Cerebellar nuclear complex (tissue), 1 donor: ENCODE measurements at places on chromosomes 6 and 20.

- no peak for DNase-seq
Measured at GRCh38 chr6:105994118-105994590, 92.0 kb upstream of the PRDM1 start.

- no peak for DNase-seq
Measured at GRCh38 chr6:85810558-85810957, 167.9 kb upstream of the SYNCRIP start.

DNA sequence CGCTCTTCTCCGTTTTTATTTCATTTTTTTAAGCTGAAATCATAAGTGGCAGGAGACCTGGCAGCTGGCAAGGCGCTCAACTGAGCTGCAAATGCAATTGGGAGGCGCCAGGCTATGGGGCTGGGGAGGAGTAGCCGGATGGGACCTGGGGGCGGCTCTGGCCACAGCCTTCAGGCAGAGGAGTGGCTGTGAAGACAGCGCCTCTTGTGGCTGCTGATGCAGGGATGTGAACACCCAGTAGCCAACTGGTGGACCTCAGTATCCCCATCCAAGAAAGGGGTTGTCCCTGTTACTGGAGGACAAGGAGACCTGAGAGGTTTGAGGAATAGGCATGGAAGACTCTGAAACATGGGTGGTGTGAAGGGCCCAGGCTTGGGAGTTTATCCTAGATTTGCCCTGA, 12.6 kb downstream of the KCNK17 start:
- DNase-seq: no peak

DNA sequence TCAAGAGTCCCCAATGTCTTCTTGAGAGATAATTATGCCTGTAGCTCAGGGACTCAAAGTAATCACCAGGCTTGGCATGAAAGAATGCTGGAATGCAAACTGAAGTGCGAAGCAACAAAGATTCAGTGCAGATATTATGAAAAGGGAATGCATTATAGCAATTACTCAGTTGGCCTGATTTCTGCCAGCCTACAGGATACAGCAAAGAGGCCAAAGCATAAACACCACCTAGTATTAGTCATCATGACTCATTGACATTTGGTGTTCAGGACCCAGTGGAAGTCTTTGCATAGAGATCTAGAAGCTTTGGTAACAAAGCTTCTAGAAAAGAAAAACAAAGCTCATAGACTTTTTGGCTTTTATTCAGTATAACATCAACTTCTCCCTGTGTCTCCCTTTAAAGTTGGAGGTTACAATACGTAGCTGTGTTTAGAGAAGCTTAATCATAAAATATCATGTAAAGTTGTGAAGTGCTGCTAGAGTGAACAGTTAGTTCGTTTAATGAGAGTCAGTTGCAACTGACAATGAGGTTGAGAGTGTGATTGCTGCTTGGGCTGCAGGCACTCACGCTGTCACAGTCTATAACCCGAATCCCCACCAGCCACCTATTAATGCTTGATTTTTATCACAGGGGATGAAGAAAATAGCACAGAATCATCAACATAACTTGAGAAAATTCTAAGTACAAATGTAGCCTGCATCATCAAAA, 932.7 kb downstream of the TFAP2A start:
- no peak for DNase-seq

DNA sequence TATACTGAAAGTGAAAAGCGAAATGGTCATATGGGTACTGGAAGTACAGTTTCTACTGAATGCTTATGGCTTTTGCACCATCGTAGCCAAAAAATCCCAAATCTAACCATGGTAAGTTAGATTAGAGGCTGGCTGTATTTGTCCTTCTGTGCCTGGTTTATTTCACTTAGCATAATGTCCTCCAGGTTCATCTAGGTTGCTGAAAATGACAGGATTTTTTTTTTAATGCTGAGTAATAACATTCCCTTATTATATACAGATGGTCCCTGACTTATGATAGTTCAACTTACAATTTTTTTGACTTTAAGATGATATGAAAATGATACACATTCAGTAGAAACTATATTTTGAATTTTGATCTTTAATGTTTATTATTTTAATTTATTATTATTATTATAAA, 7.6 kb downstream of the MYCT1 start:
- DNase-seq: no peak

GRCh38 chr20:31641391-31641790, 3.7 kb downstream of the COX4I2 start:
- no peak for DNase-seq

- no peak for DNase-seq
Measured at GRCh38 chr6:77638129-77638830, 14.6 kb upstream of the MEI4 start.

GRCh38 chr6:21033084-21033483, 498.8 kb downstream of the CDKAL1 start:
- no peak for DNase-seq

DNA sequence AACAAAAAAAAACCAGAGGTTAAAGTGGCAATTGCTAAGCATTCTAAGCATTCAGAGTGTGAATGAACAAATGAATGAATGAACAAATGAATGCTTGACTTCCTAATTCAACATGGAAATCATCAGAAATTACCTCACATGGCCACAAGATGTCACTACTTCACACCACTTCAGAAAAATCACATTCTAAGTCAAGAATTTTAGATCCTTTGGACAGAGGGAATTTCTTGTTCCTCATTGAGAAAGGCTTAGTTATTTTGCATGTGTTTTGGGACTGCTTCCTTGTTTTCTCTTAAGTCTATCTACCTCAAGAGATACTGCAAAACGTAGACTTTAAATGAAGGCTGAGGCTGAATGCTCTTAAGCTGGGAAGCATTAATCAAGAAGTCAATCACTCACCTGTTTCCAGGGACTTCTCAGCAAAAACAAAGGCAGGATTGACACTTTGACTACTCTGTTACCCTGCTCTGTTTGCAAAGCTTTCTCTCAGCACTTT, 120.2 kb downstream of the MBOAT1 start:
- no peak for DNase-seq

- DNase-seq: no peak
Measured at GRCh38 chr20:59938221-59938620, 1.9 kb downstream of the PPP1R3D start.

GRCh38 chr6:157579467-157580031, 198.6 kb downstream of the ZDHHC14 start:
- no peak for DNase-seq

- no peak for DNase-seq
Measured at GRCh38 chr6:10626154-10626741, 68.2 kb downstream of the C6orf52 start.

DNA sequence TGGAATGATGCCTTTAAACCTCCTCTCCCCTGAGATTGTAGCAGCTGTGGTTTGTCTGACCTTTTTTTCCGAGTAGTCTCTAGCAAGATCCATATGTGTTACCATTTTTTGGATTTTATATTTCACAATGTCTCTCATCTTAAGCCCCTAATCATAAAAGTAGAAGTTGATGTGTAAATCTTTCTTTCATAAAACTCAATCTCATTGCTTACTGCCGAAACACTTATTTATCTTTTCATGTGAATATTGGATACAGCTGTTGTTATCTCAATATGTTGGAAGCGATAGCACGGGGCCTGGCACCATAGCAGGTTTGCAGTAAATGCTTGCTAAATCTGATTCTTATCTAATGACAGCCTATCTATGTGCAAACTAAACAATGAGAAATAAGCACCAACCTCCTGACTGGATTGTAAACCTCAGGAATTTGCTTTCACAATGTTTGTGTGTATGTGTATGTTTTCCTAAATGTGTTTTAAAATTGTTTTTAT, 14.2 kb downstream of the SMPDL3A start:
- no peak for DNase-seq

DNA sequence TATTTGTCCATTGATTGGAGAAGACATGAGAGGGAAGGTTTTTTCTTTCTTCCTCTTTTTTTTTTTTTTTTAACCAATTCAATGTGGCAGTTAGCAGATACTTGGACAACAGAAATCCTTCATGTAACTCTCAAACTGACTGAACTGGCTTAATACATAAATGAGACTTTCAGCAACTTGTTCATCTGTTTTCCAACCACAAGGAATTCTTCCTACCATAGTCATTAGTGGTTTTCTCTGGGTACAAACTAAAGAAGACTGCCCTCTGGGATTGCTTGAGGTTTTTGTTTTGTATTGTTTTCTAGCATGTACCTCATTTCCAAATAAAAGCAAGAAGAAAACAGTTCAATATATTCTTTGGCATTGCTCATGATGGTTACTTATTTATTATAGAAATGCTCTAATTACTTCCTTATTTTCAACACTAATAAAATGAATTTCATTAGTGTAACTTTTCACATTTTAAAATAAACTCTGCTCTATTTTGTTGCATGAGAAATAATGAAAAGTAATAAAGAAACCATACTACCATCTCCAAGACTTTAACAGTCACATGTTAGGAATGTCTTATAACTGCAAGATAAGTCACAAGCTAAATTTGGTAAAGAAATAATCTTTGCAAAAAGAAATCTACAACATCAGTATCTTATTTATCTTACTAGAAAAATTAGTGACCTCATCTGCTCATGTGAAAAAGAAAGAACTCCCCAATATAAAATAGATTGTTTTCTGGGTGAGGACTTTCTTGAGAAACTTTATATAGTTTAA, 52.0 kb downstream of the ME1 start:
- DNase-seq: no peak

DNA sequence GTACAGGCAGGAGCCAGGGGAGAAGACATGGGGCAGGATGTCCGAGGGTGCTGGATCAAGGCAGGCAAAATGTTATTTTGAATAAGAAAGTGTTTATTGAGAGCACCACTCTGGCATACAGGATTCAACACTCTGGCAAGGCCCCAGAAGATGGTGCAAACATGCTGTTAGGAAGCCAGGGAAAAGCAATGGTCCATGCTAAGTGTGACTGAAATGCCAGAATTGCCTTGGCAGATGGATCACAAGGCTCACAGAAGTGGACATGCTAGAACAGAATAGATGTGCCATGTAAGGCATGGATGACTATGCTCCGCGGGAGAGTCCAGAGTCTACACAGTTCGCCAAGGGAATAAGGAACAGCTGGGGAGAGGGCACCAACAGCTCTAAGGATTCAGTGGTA, 54.6 kb downstream of the QRSL1 start:
- no peak for DNase-seq

- DNase-seq: no peak
Measured at GRCh38 chr6:69664551-69664950, 132.3 kb downstream of the LMBRD1 start.

DNA sequence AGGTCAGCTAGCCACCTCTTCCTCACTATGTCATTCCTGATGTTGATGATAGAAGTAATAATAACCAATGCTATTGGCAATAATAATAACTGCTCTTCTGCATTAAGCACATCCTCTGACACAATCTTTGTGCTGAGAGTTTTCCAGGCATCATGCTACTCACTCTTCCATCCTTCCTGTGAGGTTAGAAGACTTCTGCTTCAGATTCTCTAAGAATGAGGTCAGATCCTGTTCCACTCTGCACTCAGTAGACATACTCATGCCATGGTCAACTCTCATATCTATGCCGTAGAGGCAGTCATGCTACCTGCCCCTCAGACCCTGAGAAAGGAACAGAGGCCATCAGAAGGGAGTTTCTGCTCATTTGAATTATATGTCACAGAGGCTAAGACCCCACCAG, 98.1 kb upstream of the TOP1 start:
- no peak for DNase-seq

DNA sequence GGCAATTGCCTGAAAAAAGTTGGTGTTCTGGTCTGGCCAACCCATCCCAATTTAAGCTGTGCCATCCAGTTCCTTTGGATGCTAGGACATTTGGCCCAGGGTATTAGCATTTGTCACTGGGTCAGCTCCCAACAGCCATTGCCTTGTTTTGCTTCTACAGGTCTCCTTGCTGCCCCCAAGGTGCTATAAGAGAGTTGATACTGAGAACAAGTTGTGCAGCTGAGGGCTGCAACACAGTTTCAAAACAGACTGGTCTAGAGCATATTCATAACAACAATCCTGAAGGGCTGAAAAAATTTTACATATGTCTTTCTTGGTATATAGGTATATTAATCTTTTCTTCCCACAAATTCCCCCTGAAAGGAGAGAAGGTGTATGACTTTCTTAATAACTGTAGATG, 61.0 kb downstream of the LYRM4 start:
- DNase-seq: no peak

DNA sequence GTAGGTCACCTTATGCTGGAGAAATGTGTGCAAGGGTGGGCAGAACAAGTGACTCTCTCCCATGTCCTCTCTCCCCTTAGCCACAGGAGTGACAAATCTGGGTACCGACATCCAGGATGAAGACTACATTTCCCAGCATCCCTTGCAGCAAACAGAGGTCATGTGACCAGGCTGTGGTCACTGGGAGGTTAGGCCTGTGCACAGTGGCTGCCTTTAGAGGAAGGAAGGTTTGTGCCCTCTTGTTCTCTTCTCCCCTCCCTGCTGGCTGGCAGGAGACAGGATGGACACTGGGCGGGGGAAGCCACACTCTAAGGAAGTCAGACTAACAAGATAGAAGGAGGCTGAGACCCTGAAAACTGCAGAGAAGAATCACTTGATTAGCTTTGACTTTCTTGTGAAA, 360.2 kb downstream of the PREX1 start:
- DNase-seq: no peak

- no peak for DNase-seq
Measured at GRCh38 chr6:150528648-150529285, 70.9 kb upstream of the PLEKHG1 start.

DNA sequence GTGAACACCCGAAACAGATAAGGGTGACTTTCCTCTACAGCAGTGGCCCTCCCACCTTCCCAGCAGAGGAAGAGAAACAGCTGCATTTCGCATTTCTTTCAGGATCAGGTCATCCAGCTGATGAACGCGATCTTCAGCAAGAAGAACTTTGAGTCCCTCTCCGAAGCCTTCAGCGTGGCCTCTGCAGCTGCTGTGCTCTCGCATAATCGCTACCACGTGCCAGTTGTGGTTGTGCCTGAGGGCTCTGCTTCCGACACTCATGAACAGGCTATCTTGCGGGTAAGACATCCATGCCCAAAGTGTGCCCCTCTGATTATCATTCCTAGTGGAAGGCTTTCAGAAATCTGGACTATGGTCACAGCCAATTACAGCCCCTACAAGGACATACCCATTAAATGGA, 27.8 kb upstream of the MROH8 start:
- no peak for DNase-seq

DNA sequence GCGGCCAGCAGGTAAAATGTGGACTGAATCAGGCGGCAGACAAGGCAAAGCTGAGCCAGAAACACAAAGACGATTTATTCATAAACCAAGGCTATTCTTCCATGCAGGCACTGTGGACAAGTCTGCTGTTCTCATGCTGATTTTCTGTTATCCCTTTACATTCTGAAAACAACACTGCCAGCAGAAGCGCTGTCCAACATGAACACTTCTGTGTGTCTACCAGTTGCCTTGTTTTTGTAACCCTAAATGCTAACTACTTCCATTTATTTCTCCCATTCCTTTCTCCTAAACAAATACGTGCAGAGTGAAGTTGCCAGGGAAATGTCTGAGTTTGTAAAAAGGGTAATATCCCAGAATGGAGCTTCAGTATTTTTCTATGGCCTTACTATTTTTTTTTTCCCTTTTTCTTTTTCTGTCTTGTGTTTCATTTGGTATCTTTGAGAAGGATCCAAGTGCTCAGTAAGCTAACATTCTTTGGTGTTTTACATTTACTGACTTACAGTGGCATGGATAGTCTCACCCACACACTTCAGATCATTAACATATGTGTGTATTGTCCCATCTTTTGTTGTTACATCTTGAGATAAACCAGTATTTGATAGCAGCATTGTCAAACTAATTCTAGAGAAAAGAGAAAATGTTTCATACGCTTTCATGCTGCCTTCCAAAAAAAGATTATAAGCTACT, 1308.9 kb upstream of the MAP3K7 start:
- no peak for DNase-seq

GRCh38 chr6:116564921-116565872, 6.1 kb upstream of the RWDD1 start:
- DNase-seq: peak; percentile 17

GRCh38 chr20:44435630-44436335, 39.9 kb upstream of the TTPAL start:
- no peak for DNase-seq
